ENCODE measurements at places on chromosomes 1 and 21. TPM values are rescaled to one million over a fixed set of nuclear protein-coding genes. Genes with fewer than 3 reads are reported as not detected.

DNA sequence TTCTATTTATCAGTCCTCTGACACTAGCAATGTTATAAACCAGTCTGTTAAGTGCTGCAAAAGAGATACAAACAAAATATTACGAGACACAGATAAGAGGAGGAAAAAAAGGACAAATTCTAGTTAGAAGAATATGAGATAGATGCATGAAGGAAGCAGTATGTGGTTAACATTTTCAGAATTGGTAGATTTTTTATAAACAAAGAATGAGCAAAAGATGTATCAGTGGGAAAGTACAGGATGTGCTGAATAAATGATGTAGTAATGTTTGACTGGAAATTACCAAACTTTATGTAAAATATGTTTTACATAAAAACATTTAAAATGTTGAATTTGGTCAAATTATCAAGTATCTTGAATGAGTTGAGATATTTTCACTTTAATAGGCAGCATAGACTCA is 574.2 kb downstream of the NUF2 start:
- H3K4me3 ChIP-seq, result no peak overlapping the region
- H3K27ac ChIP-seq, result no peak overlapping the region
- no peaks in the 10 kb centered on the region for H3K36me3 ChIP-seq

DNA sequence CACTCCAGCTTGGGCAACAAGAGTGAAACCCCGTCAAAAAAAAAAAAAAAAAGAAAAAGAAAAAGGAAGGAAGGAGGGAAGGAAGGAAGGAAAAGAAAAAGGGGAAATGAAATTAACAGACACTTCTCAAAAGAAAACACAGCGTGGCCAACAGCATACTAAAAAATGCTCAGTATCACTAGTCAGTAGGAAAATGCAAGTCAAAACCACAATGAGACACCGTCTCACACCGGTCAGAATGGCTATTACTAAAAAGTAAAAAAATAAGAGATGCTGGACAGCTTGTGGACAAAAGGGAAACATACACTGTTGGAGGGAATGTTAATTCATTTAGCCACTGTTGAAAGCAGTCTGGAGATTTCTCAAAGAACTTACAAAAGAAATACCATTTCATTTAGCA is 369.5 kb upstream of the BRINP3 start:
- no peak overlapping the region for H3K4me3 ChIP-seq
- H3K27me3 ChIP-seq, result peaks cover 1% of the 10 kb centered on the region
- no peak overlapping the region for H3K27ac ChIP-seq

- H3K4me3 ChIP-seq, result peak overlapping the region; percentile 92
- no peaks in the 10 kb centered on the region for H3K27me3 ChIP-seq
- no peak for DNase-seq
- H3K4me1 ChIP-seq, result peaks cover 51% of the 10 kb centered on the region
- H3K36me3 ChIP-seq, result peaks cover 3% of the 10 kb centered on the region
These were observed 1.5 kb downstream of the ERI3 start for GRCh38 chr1:44353604-44354003.

DNA sequence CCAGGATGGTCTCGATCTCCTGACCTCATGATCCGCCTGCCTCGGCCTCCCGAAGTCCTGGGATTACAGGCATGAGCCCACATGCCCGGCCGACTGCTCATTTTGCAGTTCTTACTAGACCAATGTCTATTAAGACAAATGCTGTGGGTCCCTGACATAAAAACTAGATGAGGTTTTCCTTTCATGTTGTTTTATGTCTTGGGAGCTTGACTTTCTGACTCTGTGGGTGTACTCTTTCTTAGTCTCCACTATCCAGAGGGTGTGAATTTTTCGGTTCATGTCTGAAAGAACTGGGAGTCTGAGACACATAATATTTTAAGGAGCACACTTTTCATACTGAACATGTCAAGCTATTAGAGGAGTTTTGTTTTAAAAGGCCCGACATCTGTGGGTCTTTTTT is 744.9 kb upstream of the B3GALT2 start:
- DNase-seq, result no peak
- H3K27me3 ChIP-seq, result no peaks in the 10 kb centered on the region
- no peaks in the 10 kb centered on the region for H3K36me3 ChIP-seq
- no peak overlapping the region for H3K27ac ChIP-seq

DNA sequence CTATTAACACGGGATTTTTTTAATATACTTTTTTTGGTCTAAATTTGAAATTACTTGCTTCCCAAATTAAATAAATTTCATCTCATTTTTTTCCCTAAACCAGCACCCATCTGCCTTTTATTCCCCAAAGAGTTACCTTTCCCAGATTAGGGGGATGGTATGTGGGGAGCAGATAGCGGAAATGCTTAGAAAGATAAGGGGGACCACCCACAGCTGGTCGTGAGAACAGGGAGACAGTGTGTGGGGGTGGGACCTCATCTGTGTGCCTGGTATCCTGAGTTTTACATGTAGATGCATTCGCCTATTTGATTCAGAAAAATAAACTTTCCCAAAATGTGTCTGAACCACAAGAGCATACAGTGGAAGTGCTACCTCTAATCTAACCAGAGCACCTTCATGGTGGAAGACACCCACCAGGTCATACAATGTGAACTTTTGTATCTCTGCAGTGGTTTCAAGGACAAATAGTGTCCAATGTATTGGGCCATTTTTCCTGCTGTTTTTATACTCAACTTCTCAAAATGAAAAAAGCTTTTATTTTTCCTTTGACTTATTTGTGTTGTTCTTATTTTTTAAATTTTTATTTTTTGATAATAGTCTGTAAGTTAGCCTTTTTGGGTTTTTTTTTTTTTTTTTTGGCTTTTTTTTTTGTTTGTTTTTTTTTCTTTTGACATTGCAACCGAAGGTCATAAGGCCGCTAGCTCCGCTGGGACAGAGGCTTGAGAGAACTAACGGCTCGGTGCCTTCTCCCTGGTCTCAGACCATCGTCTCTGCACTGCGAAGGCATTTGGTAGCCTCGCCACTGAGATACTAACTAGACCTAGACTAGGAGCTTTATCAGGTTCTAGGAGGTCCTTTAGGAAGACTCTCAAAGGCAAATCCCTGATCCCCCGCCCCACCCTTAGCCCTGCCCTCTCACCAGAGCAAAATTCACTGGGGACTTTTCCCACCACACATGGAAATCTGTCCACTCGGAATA is 263.2 kb downstream of the TM2D1 start:
- H3K4me3 ChIP-seq, result no peak overlapping the region
- H3K27ac ChIP-seq, result no peak overlapping the region
- DNase-seq, result no peak
- no peaks in the 10 kb centered on the region for H3K27me3 ChIP-seq

GRCh38 chr1:172375211-172375631 is 45.3 kb upstream of the C1orf105 start:
- no peak for DNase-seq
- H3K27me3 ChIP-seq, result no peaks in the 10 kb centered on the region
- H3K4me1 ChIP-seq, result peaks cover 60% of the 10 kb centered on the region
- H3K4me3 ChIP-seq, result no peak overlapping the region

- H3K4me3 ChIP-seq, result no peak overlapping the region
- no peaks in the 10 kb centered on the region for H3K27me3 ChIP-seq
- H3K27ac ChIP-seq, result no peak overlapping the region
- H3K36me3 ChIP-seq, result no peaks in the 10 kb centered on the region
- peaks cover 8% of the 10 kb centered on the region for H3K4me1 ChIP-seq
- DNase-seq, result no peak
These were observed 7.1 kb upstream of the SHCBP1L start for GRCh38 chr1:182960046-182960445.

DNA sequence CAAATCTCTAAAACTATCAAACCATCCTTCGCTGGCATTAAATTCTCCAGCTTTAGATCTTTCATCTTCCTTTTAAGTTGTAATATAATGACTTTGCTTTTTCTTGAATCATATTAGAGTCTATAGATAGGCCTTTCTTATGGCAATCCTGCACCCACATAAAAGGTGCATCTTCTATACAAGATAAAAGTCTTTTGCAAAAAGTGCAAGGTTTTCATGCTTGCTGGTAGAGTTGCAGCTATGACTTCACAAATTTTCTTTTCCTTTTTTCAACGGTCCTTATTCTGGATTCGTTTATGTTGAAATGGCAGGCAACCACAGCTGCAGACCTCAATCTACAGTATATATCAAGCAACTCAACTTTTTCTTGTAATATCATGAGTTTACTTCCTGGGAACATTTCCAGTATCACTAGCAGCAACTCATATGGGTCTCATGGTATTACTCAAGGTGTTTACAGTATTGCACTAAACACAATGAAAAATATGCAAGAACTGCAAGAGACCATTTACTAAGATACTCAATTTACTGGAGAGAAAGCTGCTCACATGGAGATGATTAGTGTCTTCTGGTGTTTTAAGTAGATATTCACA is 22.1 kb downstream of the OMA1 start:
- no peaks in the 10 kb centered on the region for H3K27me3 ChIP-seq
- peaks cover 8% of the 10 kb centered on the region for H3K36me3 ChIP-seq
- peaks cover 15% of the 10 kb centered on the region for H3K4me1 ChIP-seq
- H3K4me3 ChIP-seq, result no peak overlapping the region

DNA sequence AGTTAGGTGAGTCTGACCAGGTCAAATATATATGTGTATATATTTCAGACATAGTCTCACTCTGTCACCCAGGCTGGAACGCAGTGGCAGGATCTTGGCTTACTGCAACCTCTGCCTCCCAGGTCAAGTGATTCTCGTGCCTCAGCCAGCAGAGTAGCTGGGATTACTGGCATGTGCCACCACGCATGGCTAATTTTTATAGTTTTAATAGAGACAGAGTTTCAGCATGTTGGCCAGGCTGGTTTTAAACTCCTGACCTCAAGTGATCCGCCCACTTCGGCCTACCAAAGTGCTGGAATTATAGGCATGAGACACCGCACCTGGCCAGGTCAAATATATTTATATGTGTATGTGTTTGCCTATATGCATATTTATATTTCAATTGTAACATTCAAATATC is 581.5 kb upstream of the B3GALT2 start:
- H3K36me3 ChIP-seq, result no peaks in the 10 kb centered on the region
- DNase-seq, result no peak
- H3K4me3 ChIP-seq, result no peak overlapping the region
- peaks cover 6% of the 10 kb centered on the region for H3K4me1 ChIP-seq
- H3K27me3 ChIP-seq, result no peaks in the 10 kb centered on the region

Gene TPR
- total RNA-seq, result 140 TPM

Gene CCDC27
- total RNA-seq, result not detected

Gene DISP3
- total RNA-seq, result 2.3 TPM

Gene ITLN1
- not detected for total RNA-seq
